ENCODE measurements at places on chromosomes 16 and 17.
A peak's percentile ranks its signal among the peaks of the same experiment; 100 is the strongest.

GRCh38 chr16:67264277-67264676, 15.1 kb upstream of the PLEKHG4 start:
- no peak for DNase-seq

DNA sequence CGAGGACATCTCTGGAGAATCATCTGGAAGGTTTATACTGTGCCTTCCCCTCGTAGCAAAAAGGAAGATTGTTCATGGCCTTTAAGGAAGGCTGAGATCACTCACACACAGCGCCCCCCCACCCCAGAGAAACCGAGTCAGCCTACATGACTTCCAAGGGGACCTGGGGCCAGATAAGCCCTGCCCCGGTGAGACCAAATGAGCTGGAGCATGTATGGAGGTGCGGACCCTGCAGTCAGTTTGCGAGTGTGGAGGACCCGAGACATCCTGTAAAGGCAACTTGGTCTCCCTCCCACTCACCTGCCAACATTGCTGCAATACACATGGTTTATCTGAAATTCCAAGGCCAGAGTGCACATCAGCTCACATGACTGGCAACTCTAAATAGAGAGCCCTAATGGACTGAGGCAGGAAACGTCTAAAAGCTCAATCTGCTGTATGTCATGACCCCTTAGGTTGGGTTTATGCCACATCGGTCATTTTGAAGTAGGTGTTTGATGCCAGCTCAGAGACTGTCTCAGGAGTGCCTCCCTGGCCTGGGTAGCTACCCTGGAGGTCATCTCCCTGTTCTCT, 233.6 kb downstream of the CPPED1 start:
- DNase-seq = no peak

DNA sequence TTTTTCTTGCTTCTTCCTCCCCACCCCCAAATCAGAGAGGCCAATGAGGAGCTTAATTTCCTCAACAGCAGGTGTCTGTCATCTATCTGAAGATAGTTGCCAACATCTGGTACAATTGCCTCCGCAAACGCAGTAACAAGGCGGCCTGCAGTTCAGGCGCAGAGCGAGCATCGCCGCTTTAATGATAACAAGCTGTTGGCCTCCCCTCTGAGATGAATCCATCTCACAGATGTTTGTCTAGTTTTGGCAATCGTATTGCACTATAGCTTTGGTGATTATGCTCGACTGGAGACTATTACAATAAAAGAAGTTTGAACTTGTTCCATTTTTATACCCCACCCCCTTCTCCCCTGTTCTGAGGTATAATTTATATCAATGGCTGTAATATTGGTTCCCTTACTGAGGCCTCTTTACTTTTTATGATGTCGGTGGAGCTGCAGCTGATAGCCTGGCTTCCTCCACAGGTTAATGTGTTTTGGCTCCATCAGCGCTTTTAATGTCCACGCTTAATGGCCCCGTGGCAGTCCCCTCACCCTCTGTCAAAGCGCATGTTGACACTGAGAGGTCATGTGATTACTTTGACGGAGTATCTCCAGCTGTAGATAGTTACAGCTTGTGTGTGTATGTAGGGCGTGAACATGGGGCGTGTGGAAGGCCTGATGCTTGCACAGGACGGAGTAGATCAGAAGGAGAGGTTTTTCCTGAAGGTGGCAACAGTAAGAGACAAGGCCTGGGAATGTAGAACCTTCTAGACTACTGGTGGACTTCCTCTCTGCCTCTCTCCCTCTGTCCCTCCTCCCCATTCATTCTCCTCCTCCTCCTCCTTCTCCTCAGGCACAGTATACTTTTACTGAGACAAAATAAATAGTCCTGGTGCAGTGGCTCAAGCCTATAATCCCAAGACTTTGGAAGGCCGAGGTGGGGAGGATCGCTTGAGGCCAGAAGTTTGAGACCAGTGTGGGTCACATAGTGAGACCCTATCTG, 164.7 kb downstream of the MSI2 start:
- DNase-seq = peak; percentile 56

DNA sequence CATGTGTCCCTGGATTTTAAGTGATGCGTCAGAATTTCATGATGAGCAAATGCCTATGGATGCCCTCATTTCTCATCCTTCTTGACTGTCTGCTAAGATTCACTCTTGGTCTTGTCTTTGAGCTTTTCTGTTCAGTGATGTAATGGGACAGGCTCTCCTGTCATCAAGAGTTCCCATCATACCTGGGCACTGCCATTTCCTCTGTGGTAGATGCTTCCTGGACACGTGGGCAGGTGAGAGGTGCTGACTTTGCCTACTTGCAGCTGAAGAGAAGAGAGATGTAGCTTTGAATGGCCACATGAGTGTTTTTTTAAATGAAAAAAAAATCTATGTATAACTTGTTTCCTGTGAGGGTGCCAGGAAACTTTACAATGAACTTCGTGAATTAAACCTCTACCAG, 557.7 kb downstream of the MAF start:
- DNase-seq = no peak

- DNase-seq = no peak
Observed at GRCh38 chr16:2769100-2769529, 8.0 kb downstream of the ELOB start.

GRCh38 chr17:20189302-20189701, 180.1 kb downstream of the SPECC1 start:
- no peak for DNase-seq

GRCh38 chr17:74599023-74599399, 6.9 kb upstream of the CD300LD start:
- no peak for DNase-seq

DNA sequence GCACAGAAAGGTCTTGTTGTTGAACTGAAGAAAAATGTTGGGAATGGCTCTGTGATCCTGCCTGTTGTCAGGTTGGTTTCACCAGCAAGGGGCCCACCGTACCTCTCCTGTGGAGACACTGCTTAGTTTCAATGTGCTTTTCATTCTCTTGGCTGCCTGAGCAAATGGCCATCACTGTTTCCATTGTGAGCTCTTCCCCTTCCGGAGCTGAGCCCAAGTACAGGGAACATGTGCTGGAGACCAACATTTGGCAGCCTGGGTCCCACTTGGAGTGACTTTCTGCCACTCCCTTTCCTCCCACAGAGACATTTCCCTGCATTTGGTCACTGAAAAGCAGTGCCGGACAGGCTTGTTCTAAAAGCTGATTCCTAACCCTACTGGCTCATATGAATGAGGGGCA, 23.1 kb downstream of the GABARAPL2 start:
- DNase-seq = no peak

GRCh38 chr16:79519448-79519847, 81.1 kb downstream of the MAF start:
- DNase-seq = no peak

DNA sequence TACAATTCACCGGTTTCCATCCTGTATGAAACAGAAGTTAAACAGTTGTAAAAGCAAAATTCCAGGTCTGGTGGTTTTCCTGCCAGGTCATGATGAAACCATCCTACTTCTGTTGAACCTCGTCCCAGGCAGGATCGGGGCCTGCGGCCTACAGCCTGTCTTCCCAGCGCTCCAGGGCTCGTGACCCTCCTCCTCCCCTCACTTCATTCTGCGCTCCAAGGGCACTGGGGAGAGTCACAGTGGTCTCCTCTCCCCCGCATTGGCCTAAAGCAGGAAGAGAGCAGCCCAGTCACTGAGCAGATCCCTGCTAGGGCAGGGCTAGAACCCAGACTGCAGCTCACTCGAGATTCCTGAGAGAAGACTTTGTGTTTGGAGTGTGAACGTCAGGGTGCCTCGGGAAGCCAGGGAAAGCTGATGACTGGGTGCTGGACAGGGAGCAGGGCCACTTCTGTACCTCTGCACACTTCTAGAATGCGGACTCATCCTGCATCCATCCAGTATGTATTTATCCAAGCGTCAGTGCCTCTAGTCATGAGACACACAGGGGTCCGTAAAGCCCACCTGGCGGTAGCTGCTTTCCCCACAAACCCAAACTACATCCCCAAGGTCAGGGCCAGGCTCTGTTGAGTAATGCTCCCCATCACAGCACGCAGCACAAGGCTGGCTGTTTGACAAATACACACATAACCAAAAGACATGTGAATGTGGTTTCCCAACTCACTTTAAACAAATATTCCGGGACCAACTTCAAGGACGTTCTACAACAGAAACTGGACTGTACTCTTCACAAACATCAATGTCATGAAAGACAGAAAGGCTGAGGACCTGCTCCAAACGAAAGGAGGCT, 1.7 kb upstream of the ITGAE start:
- DNase-seq = no peak

- no peak for DNase-seq
Observed at GRCh38 chr16:1579214-1579613, 32.7 kb downstream of the IFT140 start.

GRCh38 chr17:27521281-27522027, 65.2 kb downstream of the KSR1 start:
- DNase-seq = no peak

DNA sequence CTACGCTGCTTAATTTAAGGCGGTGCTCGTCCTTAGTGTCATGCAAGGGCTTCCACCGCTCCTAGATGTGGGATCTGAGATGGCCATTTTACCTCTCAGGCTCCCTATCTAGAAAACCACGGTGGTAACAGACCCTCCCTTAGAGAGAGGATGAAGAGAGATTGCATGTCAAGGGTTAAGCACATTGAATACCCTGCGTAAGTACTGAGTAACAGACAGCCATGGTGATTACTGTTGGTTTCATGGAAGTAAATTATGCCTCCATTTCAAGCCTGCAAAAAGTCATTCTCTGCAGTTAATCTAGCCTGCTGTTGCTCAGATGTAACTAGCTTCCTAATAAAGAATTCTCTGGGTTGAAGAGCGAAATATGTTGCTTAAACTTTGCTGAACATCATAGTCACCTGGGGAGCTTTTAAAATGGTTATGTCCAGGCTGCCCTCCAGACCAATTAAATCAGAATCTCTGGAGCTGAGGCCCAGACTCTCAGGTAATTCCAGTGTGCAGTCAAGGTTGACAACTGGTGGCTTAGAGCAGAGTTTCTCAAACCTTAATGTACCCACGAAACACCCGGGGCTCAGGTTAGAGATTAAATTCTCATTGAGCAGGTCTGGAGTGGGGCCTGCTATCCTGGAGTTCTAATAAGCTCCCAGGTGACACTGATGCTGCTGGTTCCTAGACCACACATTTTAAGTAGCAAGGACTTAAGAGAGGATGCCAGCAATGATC, 167.1 kb downstream of the SNX29 start:
- DNase-seq = no peak

DNA sequence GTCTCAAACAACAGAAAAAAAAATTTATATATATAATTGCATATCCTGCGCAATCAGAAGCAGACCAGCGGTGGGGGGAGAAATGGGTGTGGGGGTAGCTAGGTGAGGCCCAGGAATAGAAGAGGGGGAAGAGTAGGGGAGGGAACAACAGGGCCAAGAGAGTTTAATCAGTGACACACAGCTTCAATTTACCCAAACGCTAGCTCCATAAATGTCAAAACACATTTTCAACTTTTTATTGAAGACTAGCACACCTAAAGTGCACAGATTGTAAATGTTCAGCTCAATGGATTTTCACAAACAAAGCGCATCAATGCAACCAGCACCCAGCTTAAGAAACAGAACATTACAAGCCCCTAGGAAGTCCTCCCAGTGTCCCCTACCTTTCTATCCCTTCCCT, 24.8 kb upstream of the NAGS start:
- no peak for DNase-seq

- DNase-seq = no peak
Observed at GRCh38 chr17:63555500-63556156, 5.4 kb downstream of the DCAF7 start.

DNA sequence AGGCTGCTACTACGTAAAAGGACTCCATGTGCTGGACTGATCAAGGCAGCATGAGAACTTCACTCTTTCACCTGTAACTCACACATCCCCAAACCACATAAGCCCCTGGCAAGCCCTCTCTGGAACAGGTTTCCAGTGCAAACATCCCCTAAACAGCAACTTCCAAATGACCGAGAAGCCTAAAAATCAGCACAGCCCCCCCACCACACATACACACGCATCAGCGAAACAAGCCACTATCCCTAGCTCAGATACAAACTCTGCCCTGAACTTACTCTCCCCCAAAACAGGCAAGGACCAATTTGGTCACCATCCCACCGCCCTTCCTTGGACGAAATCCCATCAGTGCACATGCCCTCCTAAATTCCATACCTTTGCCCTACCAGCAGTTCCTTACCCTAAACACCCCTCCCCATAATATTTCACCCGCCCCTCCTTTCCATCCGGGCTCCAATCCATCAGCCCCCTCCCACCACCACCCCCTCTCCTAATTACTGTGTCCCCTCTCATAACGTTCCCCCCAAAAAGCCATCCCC, 735 bp downstream of the LSM12 start:
- peak; percentile 20 for DNase-seq

DNA sequence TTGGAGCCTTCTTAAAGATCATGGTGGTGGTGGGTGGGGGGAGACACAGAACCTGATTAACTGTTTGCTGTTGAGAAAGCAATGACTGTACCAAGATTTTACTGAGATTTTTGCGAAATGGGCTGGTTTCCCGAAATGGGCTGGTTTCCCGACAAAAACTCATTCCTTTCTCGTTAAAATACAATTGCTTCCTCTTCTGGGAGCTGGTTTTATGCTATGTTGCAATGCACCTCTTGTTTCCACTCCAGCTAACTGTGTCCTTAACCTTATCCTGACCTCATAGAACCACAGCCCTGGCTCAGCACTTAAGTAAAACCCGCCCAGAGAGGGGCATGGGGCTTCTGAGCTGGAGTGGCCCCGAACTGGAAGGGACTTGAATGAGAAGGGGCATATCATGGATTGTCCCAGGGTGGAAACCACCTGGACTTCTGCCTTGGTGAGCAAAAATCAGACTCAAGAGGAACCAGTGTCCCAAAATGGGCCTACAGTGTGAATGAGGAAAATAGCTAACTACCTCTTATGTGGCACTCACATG, 20.9 kb downstream of the FAM20A start:
- no peak for DNase-seq

DNA sequence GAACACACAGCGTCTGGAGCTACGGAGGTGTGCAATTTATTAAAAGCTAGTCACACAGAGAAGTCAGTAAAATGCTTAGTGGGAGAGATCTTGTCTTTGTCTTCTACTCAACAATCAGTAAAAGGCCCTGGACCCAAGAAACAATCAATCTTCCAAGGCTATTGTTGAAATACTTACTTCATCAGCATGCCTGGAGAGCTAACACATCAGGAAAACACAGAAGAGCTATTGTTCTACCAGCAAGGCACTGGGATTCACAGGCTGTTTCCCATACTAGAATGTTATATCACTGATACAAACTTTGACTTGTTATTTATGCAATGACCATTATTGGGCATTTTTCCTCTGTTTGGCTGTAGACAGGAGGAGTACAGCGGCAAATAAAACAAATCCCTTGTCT, 247.8 kb upstream of the ERCC4 start:
- no peak for DNase-seq

- peak; percentile 34 for DNase-seq
Observed at GRCh38 chr17:62995377-62995885, 29.4 kb downstream of the TANC2 start.

- peak; percentile 65 for DNase-seq
Observed at GRCh38 chr17:41486809-41487530, 2.7 kb downstream of the KRT36 start.

All from hematopoietic multipotent progenitor cell treated with erythropoietin and hydrocortisone succinate and interleukin-3 and kit ligand, for 15 days (in vitro differentiated cells).